NCI-H1092 (cell line): ENCODE measurements at places on chromosomes 11 and 22.

DNA sequence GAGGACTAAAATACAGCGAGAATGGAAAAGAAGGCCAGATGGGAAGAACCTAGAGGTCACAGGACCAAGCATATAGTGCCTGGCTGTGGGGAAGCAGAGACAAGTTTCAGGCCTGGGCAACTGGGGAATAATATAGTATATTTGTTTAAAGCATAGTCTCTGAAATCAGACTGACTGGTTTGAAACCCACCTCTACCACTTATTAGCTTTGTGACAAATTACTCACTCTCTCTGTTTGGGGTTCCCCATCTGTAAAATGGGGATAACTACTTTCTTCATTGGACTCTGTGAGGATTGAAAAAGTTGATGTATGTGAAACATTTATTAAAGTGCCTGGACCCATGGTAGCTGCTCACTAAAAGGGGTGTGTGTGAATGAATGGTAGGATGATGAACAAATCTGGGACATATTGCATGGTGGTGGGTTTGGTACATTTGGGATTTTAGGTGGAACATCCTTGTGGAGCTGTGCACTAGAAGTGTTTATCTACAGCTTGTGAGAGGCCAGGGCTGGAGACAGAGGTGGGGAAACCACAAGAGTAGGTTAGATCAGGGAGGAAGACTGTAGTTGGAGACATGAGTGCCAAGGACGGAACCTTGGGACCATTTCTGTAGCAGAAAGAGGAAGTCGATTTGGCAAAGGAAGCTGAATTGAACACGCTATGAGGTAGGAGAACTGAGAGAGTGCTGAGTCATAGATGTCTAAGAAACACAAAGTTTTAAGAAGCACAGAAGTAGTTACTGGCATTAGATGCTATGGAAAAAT, 52.6 kb downstream of the SWAP70 start:
- DNase-seq = no peak

- DNase-seq = no peak
These were observed 6.8 kb downstream of the CABP7 start for GRCh38 chr22:29726512-29727130.

DNA sequence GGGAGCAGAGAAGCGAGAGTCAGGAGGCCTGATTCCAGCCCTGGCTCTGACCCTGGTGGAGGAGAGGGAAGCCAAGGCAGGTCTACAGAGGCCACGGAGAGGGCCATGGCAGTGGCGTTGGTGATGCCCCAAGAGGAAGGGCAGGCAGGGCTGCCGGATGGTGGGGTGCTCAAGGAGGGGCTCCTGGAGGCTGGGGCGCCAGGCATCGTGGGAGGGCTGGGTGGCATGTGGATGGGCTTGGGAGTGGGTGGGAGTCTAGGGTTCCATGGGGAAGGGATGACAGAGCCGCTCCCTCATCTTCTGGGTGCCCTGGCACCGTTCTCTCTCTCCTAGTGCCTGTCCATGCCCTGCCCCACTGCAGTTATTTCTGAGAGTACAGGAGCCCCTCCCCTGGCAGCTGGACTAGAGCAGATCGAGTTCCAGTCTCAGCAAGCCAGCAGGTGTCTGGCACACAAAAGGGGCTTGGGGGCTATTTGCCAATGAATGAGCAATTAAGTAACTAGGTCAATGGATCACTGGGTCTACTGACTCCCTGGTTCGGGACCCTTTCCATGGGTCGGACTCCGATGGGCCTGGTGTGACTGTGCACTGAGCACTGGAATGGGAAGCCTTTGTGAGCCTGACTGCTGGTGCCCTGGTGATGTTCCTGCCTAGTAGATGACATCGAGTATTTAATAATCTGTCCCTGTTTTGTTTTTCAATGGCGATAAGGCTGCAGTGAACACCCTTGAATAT, 570.0 kb downstream of the TBC1D22A start:
- DNase-seq = no peak

DNA sequence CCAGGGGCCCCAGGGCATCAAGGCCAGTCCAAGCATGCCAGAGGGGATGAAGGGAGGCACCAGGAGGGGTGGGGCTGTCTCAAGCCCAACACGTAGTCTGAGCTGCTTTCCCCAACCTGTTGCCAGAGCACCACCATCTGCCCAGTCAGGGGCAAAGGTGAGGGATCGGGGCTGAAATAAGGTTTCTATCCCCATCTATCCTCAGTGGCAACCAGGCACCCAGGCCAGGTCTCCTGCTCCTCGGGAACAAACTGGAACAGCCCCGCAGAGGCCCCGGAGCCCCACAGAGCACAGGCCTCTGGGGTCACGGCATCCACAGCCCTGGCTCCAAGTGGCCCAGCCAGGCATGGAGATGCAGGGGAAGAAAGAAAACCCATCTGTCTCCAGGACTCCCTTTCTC, 19.3 kb downstream of the STARD10 start:
- no peak for DNase-seq

DNA sequence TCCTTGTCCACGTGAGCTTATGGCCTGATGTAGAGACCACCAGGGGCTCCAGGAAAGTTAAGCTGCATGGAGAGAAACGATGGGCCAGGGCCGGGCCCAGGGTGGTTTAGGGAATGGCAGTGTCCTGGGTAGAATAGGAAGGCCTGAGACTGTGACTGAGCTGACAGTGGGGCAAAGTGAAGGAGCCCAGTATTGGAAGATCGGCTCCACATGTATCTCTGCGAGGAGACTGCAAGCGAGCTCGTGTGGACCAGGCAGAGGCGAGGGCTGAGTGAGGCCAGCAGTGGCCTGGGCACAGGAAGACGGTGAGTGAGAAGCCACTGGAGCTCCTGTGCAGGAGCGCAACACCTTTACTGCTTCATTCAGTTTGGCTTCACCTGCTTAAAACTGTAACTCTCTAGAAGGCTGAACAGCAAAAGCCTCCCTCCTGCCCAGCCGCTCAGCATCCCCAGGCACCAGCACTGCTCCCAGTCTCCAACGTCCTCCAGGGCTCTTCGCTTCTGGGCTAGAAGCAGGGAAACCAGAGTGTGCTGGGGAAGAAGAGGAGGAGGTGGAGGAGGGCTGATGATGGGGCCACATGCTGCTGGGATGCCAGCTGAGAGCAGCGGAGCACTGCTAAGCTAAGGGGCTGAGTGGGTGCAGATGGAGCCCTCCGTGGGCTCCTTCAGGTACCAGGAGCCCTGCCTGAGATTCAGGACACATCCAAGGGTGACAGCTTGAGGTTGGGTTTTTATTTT, 13.5 kb downstream of the TCIRG1 start:
- DNase-seq = no peak

DNA sequence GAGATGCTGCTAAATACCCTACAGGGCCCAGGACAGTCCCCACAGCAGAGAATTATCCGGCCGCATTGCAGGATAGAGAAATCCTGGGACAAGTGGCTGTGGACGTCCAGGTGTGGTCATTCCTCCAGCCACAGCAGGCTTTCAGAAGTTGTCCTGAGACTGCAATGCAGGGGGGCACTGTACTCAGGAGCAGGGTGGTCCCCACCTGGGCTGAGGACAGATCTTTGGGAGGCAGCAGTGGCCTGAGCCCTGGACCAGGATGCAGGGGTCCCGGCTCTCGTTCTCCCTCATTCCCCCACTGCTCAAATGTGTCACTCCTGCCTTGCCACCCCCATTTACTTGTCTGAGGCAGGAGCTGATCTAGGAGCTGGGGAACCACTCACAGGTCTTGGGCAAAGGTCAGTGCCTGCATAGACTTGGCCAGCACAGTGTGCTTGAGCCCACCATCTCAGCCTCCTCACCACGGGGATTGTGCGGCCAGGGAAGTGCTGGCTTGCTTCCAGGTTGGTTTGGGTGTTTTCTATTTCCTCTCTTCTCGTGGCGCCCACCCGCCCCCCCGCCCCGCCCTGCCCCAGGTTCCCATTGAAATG, 15.3 kb downstream of the LINC01488 start:
- DNase-seq = no peak

- no peak for DNase-seq
These were observed 11.0 kb downstream of the DEPDC5 start for GRCh38 chr22:31764785-31765184.

- no peak for DNase-seq
These were observed 168.0 kb upstream of the BDNF start for GRCh38 chr11:27868226-27868625.

DNA sequence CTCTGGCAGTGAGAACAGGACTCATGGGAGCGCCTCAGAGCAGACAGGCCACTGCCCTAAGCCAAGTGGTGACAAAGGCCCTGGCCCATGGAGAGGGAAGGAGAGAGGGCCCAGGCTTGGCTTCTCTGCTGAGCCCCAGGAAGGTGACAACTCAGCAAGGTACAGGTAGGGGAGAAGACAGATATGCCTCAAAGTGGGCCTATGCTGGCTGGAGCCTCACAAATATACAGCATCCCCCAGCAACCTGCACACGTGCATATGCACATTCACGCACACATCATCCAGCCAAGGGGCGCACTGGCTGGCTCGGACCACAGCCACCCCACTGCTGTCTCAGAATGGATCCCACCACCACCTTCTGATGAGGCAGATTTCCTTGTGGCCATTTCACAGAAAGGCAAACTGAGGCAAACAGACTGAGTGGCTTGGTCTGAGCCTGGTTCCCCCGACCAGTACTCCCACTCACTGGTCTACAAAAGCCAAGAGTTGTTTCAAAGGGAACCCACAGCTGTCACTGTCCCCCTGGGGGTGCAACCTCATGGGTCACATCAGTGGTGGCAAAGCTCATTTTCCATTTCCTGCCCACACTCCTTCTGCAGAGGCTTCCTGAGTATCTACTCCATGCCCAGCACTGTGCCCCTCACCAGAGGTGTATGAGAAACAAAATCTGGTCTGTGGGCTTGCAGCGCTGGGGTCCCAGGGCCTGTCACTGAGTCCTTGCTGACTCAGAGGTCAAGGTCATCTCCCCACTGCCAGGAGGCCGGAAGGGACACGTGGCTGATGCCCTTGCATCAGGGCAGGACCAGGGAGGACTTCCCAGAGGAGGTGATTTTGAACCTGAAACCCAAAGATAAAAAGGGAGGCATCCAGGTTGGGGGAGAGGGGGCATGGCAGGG, 67.3 kb upstream of the PRR5 start:
- DNase-seq = no peak

- no peak for DNase-seq
These were observed 67.5 kb downstream of the LHFPL7 start for GRCh38 chr22:24878969-24879368.

- DNase-seq = no peak
These were observed 10.5 kb upstream of the TTLL12 start for GRCh38 chr22:43197271-43197941.
